Naive thymus-derived CD8-positive, alpha-beta T cell (primary cell): ENCODE measurements at places on chromosomes 3 and 15. TPM values are rescaled to one million over a fixed set of nuclear protein-coding genes. Genes with fewer than 3 reads are reported as not detected.

- H3K36me3 ChIP-seq: no peaks in the 10 kb centered on the region
- no peaks in the 10 kb centered on the region for H3K4me1 ChIP-seq
- H3K27me3 ChIP-seq: no peaks in the 10 kb centered on the region
- H3K27ac ChIP-seq: no peak overlapping the region
- no peak for DNase-seq
These were observed 125.5 kb downstream of the GREM1 start for GRCh38 chr15:32843219-32843815.

DNA sequence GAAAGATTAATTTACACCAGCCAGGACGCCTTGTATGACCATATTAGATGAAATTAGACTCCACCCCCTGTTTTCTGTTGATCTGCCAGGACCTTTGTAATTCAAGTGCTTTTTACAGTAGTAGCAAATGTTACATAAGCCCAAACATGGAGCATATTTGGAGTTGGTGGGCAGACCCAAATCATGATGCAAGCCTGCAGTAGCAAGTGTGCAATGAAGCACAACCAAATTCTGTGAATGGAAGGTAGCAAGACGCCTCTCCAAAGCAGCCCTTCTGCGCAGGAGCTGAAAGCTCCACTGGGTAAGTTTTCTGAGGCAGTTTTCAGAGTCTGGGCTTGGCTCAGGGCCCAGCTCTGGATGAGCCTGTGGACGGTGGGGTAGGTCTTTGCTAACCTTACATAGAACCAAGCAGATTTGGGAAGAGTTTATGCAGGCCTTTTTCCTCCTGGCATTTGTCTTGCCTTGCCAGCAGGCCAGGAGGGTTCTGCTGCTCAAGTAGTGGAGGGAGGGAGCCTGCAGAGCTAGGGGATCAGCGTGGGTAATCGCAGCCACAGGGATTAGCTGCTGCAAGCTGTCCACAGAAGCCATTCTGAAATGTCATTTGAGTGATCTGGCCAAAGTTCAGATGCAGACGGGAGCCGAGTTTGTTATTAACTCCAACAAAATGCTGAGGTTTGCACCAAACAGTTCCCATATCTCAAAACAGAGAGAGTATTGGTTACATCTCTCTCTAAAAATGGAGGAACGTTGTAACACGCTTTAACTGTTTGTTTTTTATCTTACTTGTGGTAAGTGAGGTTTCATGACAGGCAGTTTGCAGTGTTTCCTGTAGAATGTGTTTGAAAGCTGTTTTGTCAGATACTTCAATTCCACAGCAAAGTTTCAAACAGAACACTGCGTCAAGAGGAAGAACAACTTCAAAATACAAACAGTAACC is 55.4 kb downstream of the PSMD6 start:
- no peaks in the 10 kb centered on the region for H3K27me3 ChIP-seq
- H3K4me3 ChIP-seq: peak overlapping the region; percentile 93
- peaks cover 4% of the 10 kb centered on the region for H3K36me3 ChIP-seq
- peak overlapping the region; percentile 94 for H3K27ac ChIP-seq

- H3K27ac ChIP-seq: no peak overlapping the region
- no peaks in the 10 kb centered on the region for H3K36me3 ChIP-seq
- H3K4me1 ChIP-seq: no peaks in the 10 kb centered on the region
- H3K27me3 ChIP-seq: no peaks in the 10 kb centered on the region
These were observed 771.2 kb upstream of the ARRDC4 start for GRCh38 chr15:97189162-97189780.

GRCh38 chr15:41790756-41791546 is 16.7 kb downstream of the MAPKBP1 start:
- peak overlapping the region; percentile 74 for H3K4me3 ChIP-seq
- H3K4me1 ChIP-seq: peaks cover 57% of the 10 kb centered on the region
- H3K36me3 ChIP-seq: no peaks in the 10 kb centered on the region
- H3K27ac ChIP-seq: no peak overlapping the region

GRCh38 chr3:28218071-28218916 is 23.1 kb upstream of the CMC1 start:
- H3K36me3 ChIP-seq: peaks cover 25% of the 10 kb centered on the region
- H3K27me3 ChIP-seq: no peaks in the 10 kb centered on the region
- no peaks in the 10 kb centered on the region for H3K4me1 ChIP-seq

GRCh38 chr15:68694111-68694510 is 115.3 kb downstream of the CORO2B start:
- H3K36me3 ChIP-seq: no peaks in the 10 kb centered on the region
- H3K27ac ChIP-seq: no peak overlapping the region
- H3K27me3 ChIP-seq: peaks cover 8% of the 10 kb centered on the region

DNA sequence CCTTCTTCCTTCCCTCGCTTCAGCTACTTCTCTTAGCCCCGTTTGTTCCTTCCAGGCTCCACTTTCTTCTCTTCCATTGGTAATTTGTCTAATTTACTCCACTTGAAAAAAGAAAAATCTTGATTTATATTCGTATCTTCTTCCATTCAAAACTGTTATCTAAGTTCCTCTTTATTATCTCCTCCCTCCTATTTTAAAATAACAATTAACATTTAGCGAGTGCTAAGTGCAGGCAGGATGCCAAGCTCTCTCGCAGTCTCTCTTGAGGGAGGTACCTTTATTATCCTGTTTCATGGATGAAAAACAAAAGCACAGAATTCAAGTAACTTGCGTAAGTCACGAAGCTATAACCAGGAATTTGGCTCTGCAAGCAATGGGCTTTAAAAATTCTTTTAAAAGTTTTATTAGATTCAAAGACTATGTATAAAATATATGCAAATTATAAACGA is 418.9 kb upstream of the NAALADL2 start:
- H3K27me3 ChIP-seq: peaks cover 16% of the 10 kb centered on the region
- H3K36me3 ChIP-seq: no peaks in the 10 kb centered on the region
- H3K4me3 ChIP-seq: peak overlapping the region; percentile 47

- peaks cover 84% of the 10 kb centered on the region for H3K4me1 ChIP-seq
- H3K27ac ChIP-seq: peak overlapping the region; percentile 73
- H3K27me3 ChIP-seq: no peaks in the 10 kb centered on the region
- DNase-seq: no peak
These were observed 5.4 kb downstream of the VIPR1 start for GRCh38 chr3:42507761-42508335.

DNA sequence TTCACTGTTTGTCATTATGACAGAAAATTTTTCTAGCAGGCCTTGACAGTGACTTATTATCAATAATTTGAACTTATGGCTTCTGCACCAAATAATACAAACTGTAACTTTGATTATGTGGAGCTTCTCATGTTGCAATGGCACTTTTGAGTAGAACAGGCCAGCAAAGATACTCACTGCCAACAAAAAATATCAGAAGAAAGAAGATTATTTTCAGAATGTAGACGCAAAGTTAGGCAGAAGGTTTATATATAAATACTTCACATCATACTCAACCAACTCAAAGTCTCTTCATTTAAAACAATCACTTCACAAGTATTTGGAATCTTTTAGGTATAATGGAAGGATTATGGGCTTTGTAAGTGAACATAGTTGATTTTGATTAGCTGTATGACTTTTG is 893.0 kb downstream of the ROBO2 start:
- H3K4me3 ChIP-seq: no peak overlapping the region
- no peaks in the 10 kb centered on the region for H3K36me3 ChIP-seq
- no peak for DNase-seq
- H3K4me1 ChIP-seq: no peaks in the 10 kb centered on the region
- H3K27ac ChIP-seq: no peak overlapping the region

DNA sequence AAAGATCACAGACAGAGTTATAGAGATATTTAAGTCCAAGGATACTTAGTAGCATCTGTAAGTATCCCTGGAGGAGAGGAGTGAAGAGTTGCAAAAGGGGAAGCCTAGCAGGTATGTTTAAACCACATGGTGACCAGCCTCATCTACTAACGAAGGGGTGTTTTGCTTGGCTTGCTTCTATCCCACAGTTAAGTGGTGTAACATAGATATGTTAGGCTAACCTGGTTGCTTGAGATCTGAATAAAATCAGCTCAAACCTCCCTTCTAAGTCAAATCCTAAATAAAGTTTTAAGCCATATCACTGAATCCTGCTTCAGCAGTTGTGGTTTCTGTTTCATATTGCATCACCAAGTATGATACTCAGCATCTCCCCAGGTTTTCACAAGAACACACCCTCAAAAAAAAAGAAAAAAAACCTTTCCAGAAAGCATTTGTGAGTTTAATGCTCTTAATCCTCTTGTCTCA is 880.2 kb downstream of the ROBO1 start:
- DNase-seq: no peak
- no peaks in the 10 kb centered on the region for H3K36me3 ChIP-seq
- H3K4me3 ChIP-seq: no peak overlapping the region
- no peak overlapping the region for H3K27ac ChIP-seq
- H3K4me1 ChIP-seq: peaks cover 8% of the 10 kb centered on the region

DNA sequence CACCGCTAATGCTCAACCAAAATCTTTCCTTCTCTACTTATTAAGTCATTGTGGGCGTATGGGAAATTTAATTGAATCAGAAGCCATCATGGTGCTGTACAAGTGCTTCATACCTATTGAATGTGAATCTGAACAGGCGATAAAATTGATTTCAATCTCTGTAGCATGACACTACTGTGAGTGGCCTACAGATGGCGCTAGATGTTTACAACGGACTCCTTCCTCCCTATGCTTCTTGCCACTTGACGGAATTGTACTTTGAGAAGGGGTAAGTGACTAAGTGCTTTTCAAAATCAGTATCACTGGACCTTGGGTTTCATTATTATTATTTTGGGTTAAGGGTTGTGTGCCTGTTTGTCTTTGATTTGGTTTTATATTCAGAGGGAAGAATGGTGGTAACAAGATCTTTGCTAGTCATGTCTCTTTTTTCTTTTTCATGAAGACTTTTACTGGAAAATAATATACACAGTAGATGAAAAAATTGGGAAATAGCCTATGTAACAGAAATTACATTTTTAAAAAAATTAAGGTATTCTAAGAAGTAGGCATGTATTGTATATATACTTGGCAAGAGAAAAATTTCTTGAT is 35.4 kb downstream of the ACP3 start:
- no peak overlapping the region for H3K4me3 ChIP-seq
- peak; percentile 30 for DNase-seq
- H3K27me3 ChIP-seq: peaks cover 11% of the 10 kb centered on the region
- no peaks in the 10 kb centered on the region for H3K36me3 ChIP-seq
- H3K27ac ChIP-seq: no peak overlapping the region
- no peaks in the 10 kb centered on the region for H3K4me1 ChIP-seq

- H3K4me1 ChIP-seq: no peaks in the 10 kb centered on the region
- H3K4me3 ChIP-seq: no peak overlapping the region
- H3K27ac ChIP-seq: no peak overlapping the region
These were observed 642.6 kb downstream of the MAGI1 start for GRCh38 chr3:65396078-65396477.

DNA sequence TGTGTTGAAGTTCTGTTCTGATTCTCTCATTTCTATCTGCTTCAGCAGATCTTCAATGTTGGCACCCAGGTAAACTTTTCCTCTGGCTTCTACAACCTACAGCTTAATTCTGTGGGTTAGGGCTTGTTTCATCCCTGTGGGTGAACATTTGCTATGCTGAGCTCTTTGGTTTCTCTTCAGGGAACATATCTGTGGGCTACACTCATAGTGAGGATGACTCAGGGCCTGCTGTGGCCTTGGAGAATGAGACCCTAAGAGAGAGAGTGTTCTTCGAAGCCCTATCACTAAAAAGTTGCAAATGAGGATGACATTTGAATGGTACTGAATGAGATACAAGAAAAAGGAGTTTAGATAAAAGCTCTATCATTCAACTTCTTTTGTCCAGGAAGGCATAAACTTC is 346.2 kb upstream of the CBLB start:
- no peak overlapping the region for H3K4me3 ChIP-seq
- H3K4me1 ChIP-seq: peaks cover 10% of the 10 kb centered on the region
- no peaks in the 10 kb centered on the region for H3K27me3 ChIP-seq
- peaks cover 7% of the 10 kb centered on the region for H3K36me3 ChIP-seq
- DNase-seq: no peak

DNA sequence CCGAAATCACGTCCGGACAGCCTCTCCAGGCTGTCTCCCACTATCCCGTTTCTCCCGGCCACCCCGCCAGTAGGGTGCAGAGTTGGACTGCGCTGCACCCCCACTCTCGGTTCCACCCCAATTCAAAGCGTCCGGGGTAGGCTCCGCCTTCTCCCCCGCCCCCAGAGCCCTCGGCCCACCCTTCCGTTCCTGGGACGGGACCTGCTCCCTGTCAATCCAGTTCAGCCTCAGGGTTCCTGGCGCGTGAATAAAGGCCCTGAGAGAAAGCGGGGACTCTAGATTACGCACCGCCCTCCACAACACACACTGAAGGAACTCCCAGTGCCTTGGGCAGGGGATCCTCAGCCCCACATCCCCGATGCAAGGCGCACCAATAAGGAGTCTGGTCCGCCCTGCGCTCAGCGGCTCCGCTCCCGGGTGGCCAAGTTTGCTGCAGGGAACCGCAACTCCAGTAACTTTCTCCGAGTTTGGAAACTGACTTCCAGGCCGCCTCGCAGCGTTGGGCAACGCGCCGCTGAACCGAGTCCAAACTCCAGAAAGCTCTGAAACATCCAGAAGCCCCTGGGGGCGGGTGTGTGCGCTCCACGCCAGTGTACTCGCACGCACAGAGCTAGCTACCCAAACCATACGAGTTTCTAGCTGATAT is 1.9 kb downstream of the ADAMTS9 start:
- H3K4me1 ChIP-seq: peaks cover 9% of the 10 kb centered on the region
- H3K4me3 ChIP-seq: no peak overlapping the region
- peaks cover 69% of the 10 kb centered on the region for H3K27me3 ChIP-seq
- H3K36me3 ChIP-seq: no peaks in the 10 kb centered on the region

DNA sequence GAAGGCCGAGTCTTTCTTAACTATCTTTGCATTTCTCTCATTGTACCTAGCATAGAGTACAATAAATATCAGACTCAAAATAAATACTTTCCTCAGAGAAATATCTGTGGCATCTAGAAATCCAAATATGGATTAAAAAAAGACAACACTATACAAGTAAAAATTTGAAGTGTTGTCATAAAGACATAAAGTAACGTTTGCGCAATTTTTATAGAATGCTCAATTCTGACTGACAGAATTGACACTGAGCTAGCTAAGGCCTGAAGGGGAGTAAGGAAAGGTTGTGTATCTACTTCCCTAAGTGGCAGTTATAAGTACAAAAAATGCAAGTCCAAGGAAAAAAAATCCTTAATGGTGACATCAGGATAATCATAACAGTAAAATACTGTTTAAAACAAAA is 1.1 kb downstream of the SEC11A start:
- H3K27ac ChIP-seq: peak overlapping the region; percentile 98
- peaks cover 58% of the 10 kb centered on the region for H3K4me1 ChIP-seq
- DNase-seq: no peak
- peaks cover 22% of the 10 kb centered on the region for H3K36me3 ChIP-seq
- H3K27me3 ChIP-seq: no peaks in the 10 kb centered on the region

GRCh38 chr3:12746419-12746818 is 12.6 kb downstream of the TMEM40 start:
- no peak overlapping the region for H3K4me3 ChIP-seq
- no peak for DNase-seq
- peaks cover 5% of the 10 kb centered on the region for H3K27me3 ChIP-seq
- H3K36me3 ChIP-seq: no peaks in the 10 kb centered on the region
- H3K27ac ChIP-seq: no peak overlapping the region
- no peaks in the 10 kb centered on the region for H3K4me1 ChIP-seq

GRCh38 chr15:92643849-92644815 is 11.4 kb downstream of the FAM174B start:
- H3K4me1 ChIP-seq: peaks cover 12% of the 10 kb centered on the region
- H3K27me3 ChIP-seq: peaks cover 7% of the 10 kb centered on the region
- H3K27ac ChIP-seq: no peak overlapping the region
- no peak overlapping the region for H3K4me3 ChIP-seq

SI gene
- not detected for total RNA-seq

MORC1 gene
- total RNA-seq: not detected

CCDC191 gene
- 6.9 TPM for total RNA-seq

KLHDC8B gene
- total RNA-seq: 7.1 TPM

EXOG gene
- 33.5 TPM for total RNA-seq

TMCO5A gene
- not detected for total RNA-seq

PPARG gene
- total RNA-seq: not detected
